CD4-positive, alpha-beta T cell treated with Interleukin-1 beta for 1 hour (primary cell): ENCODE measurements at places on chromosomes 12 and 14.
A peak's percentile ranks its signal among the peaks of the same experiment; 100 is the strongest.

DNA sequence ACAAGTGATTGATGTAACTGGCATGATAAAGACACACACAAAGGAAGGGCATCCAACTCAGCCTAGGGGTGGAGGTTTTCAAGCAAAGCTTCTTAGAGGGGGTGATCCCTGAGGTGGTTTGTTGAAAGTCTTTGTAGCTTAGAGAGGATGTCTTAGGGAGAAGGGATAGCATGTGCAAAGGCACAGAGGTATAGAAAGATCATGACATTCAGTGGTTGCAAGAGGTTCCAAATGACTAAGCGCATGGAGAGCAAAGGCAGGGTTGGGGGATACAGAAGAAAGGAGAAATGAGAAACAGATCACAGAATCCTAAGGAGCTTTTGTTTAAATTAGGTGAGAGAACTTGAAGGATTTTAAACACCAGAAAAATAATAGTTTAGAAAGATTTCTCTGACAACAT is 5.2 kb upstream of the CCT2 start:
- DNase-seq, result no peak

DNA sequence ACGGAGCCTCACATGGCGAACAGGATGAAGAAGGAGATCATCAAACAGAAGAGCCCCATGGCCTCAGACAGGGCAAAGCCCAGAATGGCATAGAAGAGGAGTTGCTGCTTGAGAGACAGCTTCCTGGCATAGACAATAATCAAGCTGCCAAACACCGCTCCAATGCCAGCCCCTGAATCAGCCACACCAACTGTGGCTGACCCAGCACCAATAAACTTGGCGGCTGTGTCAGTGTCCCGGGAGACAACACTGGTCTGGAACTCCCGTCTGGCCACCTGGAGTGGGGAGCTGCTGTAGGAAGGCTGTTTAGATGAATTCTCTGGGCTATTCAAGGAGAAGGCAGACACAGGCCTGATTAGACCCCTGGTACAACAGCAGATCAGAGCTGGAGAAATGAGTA is 100.1 kb downstream of the HEATR5A start:
- no peak for DNase-seq

- no peak for DNase-seq
Observed at GRCh38 chr12:131087302-131087818, 133.7 kb downstream of the ADGRD1 start.

DNA sequence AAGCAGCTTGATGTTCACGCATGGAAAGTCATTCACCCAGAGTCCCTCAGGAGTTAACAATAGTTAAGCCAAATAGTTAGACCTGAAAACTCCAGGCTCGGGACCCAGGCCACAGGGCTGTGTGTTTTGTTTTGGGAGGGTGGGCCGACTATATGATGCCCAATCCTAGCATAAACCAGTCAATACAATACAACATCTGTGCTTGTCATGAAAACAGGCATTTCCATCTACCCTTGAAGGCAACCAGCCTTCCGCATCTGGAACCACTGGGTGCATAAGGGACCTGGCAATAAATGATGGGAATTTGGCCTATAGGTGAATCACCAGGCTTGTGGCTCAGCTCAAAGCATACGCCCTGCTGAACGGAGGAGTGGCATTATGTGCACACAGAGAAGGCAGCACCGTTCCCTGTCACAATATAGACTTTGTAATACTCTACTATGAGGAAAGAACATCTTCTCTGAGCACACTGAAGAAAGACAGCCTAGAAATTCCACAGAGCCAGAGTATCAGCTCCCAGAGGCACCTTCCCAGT is 91.0 kb upstream of the FOXN3 start:
- no peak for DNase-seq

DNA sequence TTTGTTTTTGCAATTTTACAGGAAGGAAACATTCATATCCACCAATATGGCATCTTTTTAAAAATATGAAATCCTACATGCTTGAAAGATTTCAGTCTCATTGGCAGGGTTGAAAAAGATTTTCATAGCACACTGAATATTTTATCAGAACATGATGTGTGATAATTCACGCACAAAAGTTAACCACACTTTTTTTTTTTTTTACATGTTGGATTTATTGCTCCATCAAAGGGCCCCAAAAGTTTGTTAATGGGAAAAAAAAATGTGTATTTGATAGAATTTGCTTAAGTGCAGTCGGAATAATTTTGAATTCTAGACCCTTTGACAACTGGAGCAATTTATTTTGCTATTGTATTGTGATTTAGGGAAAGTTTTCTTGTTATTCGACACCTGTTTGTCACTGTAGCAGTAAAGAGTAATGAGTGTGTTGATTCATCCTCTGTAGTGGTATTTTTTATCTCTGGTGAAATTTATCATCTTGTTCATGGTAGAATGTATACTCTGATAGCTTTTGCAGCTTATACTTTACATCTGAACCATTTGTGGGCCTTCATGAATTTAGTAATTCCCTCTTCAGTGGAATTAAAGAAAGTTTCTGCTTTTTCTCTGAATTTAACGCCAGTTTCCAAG is 1.1 kb downstream of the EML1 start:
- no peak for DNase-seq

- no peak for DNase-seq
Observed at GRCh38 chr12:102722147-102722546, 194.9 kb downstream of the PAH start.

DNA sequence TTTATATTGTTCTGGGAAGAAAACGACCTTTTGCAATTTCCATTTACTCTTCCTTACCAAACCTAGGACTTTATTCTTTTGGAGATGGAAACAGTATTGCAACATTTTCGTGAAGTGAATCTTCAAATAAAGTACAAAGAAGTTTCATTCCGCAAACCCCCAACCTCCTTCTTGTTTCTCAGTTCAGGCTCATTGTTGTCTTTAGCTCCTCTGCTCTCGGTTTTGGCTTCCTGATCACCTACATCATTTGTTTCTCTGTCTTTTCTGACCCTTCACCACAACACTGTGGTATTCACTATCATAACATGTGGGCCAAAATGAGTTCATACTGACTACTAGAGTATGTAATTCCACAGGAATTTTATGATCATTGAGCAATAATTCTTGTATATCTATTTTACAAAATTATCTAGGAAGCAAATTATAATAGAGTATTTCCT is 266.8 kb downstream of the ADAMTS20 start:
- no peak for DNase-seq

GRCh38 chr12:14167005-14167628 is 185.7 kb upstream of the GRIN2B start:
- peak; percentile 13 for DNase-seq

- DNase-seq, result no peak
Observed at GRCh38 chr14:44211718-44212117, 295.4 kb downstream of the FSCB start.

- DNase-seq, result no peak
Observed at GRCh38 chr14:76541594-76542219, 165.8 kb downstream of the ESRRB start.

DNA sequence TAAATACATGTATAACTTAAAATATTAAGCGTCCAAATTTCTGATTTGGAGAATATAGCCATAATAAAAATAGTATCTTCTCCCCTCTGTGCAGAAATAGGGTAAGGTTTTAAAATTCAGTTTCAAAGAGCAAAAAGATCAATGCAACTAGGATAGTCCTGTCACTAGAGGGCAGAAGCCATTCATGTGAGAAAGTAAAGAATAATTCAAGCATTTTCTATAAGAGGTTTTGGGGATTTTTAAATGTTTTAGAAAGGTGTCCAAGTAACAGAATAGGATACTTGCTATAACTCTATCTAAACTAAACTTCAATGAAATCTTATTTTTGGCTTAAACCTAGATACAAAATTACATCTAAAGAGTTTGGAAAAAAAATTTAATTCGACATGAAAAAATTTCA is 50.3 kb downstream of the ADAMTS20 start:
- DNase-seq, result no peak

- no peak for DNase-seq
Observed at GRCh38 chr12:123071857-123072256, 79.0 kb downstream of the PITPNM2 start.

DNA sequence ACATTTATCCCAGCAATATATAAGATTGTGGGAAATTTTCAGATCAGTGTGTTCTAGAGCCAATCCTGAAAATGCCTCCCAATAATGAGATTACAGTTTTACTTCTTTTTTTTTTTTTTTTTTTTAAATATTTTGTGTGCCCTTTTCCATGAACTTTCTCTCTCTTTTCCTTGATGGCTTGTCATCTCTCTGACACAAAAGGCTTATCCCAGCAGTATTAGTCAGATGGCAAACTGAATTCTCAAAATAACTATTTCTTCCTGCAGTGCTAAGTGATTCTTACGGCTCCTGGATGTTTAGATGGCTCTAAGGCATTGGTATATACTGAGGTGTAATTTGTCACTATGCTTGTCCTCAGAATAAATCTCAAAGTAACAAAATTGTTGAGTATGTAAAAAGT is 86.7 kb downstream of the LRP6 start:
- DNase-seq, result no peak

GRCh38 chr14:81286574-81287370 is 66.0 kb upstream of the GTF2A1 start:
- DNase-seq, result no peak
